Chondrocyte (in vitro differentiated cells): ENCODE measurements at places on chromosomes 12 and 14.

- DNase-seq: no peak
Observed at GRCh38 chr14:96166461-96167223, 38.0 kb upstream of the BDKRB2 start.

GRCh38 chr14:56896922-56897321, 86.6 kb upstream of the OTX2 start:
- DNase-seq: no peak

DNA sequence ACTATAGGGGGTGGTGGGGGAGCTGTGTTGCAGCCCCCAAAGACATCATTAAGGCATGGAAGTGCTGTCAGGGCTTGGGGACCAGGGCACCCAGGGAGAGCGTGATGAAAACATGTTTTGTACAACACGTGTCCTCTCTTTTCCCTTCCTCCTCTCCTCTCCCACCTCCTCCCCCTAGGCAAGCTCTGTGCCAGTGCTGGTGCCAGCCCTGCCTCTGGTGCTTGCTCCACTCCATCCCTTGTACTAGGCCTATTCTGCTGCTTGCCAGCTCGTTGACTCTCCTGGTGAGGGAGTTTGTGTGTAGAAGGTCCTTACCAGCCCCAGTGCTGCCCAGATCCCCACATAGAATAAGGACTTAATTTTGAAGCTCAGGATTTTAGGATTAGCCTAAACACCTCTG, 3.2 kb upstream of the RARG start:
- DNase-seq: no peak

- DNase-seq: no peak
Observed at GRCh38 chr14:35558680-35559079, 24.7 kb downstream of the INSM2 start.

DNA sequence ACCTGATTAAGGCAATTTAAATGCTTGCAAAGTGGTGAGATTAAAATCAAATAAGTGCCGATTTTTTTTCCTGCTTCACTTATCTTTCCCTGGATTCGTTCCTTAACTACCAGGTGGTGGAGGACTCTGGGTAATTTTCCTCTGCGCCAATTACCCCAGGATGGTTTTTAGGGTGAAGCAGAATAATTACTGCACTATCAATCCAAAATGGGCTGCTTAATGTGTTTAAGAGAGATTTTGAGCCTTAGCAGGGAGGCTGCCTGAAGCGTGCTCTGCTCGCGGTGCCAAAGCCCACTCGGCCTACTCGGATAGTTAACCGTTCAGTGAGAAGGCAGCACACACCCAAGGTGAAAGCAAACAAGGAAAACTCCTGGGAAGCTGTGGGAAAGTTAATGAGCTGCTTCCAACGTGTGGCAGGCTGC, 274.9 kb upstream of the LMO3 start:
- DNase-seq: no peak

DNA sequence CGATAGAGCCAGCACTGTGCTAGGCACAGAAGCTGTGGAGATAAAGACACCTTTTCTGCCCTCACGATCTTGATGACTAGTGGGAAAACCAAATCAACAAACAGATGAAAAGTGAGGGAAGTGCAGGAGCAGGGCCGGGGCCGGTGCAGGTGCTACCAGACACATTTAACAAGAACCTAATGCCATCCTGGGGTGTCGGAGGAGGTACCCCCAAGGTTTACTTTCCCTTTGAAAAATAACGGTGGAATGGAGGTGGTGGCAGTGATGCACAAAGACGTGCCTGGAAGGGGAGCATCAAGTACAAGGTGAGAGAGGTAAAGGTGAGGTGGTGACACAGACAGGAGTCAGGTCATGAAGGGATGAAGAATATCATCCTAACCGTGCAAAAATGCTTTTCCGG, 22.1 kb downstream of the SLC6A13 start:
- DNase-seq: no peak

GRCh38 chr14:37501877-37502276, 93.2 kb downstream of the FOXA1 start:
- DNase-seq: no peak

DNA sequence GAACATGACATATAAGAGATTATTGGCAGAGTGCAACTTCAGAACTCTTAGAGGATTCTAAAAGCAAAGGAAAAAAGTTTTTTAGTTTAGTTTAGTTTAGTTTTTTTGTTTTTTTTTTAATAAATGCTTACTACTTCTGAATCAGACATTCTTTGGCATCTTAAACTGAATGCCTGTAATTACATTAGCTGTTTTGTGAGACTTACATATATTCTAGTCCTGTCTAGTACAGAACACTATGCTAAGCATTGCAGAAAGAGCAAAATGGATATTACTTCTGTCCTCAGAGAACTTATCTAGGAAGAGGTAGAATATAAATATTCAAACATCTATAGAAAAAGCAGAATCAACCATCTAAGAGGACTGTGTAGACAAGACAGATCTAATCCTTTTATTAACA, 133.2 kb downstream of the RAD51B start:
- DNase-seq: no peak

DNA sequence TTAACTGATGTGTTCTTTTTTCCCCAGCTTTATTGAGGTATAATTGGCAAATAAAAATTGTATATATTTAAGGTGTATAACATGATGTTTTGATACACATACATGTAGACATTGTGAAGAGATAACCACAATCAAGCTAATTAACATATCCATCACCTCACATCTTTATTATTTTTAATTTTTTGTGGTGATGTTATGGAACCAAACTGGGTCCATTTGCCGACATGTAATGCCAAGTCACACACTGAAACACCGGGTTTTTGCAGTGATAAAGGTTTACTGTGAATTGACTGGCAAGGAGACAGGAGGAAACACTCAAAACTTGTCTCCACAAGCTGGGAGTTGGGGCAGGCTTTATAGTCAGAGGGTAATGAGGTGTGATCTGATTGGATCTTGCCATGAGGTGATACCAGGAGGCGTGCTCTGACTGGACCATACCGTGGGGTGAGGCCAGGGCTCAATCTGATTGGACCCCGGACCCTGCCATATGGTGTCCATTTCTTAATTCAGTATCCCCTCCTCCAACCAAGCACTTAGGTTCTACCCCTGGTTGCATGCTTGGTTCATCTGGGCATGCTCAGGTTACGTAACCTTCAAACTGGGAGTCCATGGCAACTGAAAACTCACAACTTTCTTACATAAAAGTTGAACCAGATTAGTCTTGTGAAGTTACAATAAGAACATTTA, 11.8 kb upstream of the WSCD2 start:
- no peak for DNase-seq

DNA sequence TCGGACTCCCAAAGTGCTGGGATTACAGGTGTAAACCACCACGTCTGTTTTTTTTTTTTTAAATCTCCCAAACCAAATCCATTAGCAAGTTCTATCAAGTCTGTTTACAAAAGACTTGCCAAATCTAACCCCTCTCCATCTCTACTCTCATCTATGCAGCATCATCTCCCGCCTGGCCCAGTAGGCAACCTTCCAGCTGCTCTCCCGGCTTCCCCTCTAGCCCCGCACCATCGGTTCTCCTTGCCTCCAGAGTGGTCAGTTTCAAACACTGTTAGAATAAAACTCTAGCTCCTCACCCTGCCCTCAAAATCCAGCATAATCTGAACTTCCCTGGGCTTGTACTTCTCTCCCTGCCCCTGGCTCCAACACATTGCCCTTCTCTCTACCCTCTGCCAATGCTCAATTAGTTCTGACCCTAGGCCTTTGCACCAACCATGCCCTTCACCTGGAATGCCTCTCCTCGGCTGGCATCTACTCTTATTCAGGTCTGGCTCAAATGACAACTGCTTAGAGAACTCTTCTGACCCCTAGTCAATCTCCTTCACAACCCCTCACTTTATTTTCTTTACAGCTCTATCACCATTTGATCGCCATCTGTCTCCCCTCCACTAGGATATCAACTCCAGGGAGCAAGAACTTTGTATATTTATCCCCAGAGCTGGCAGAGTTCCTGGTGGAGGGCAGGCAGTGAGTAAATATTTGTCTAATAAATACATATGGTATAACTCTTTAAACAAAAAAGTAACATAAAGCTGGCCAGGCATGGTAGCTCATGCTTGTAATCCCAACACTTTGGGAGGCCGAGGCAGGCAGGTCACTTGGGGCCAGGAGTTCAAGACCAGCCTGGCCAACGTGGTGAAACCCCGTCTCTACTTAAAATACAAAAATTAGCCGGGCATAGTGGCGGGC, 4.9 kb downstream of the WSB2 start:
- no peak for DNase-seq

GRCh38 chr14:85516239-85517113, 13.5 kb upstream of the FLRT2 start:
- DNase-seq: no peak

GRCh38 chr12:34397591-34398365, 375.5 kb downstream of the ALG10 start:
- peak; percentile 58 for DNase-seq

- no peak for DNase-seq
Observed at GRCh38 chr14:77228056-77228455, 43.0 kb downstream of the NGB start.

DNA sequence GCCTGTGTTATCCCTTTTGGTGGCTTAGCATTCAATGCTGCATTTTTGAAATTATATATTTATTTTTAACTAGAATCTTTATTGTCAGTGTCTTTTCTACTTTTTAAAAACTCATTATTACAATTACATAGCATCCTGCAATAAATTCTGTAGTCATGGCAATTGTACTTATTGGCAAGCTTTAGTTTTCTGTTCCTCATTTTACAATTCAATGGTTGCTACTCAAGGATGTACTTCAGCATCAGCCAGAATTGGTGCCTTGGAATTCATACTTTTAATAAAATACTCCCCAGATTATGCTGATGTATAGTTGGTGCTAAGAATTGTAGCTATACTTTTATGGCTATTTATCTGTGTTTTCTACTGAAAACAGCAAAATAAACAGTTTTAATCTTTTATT, 1756.8 kb upstream of the SEL1L start:
- no peak for DNase-seq

DNA sequence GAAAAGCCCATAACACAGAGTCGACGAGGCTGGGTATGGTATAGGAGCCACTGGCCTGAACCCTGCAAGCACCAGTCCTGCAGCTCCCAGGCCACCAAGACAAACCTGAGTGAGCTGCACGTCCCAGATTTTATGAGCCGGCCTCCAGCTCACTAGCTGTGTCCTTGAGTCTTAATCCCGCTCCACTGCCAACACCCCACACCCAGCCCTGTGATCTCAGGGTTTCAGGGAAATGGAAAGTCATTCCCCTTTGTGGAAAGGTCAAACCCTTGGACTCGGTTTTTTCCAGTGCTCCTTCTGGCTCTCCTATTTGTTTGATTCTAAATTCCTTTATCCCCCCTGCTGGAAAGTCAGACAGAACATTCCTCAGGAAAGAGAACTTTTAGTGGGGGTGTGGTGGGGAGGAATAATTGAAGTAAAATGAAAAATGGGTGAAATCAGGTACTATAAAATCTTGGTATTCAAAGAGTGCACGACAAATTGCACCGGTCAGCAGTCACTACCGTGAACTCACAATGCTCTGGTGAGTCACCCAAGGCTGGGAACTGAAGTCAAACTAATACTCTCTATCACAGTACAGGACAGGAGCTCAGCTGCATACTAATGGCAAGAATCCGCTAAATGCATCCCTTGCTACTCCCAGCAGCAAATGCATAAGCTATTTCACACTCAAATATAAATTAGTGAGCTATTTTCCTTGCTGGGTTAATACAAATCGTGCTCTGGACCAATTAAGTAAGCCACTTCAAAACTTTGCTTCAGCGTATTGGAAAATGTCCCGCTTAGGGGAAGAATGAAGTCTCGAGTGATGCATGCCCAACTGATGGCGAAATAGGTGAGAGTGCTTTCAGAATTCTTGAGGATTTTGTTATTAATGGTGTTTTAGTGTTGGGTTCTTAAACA, 9.0 kb downstream of the PITPNM2 start:
- no peak for DNase-seq

DNA sequence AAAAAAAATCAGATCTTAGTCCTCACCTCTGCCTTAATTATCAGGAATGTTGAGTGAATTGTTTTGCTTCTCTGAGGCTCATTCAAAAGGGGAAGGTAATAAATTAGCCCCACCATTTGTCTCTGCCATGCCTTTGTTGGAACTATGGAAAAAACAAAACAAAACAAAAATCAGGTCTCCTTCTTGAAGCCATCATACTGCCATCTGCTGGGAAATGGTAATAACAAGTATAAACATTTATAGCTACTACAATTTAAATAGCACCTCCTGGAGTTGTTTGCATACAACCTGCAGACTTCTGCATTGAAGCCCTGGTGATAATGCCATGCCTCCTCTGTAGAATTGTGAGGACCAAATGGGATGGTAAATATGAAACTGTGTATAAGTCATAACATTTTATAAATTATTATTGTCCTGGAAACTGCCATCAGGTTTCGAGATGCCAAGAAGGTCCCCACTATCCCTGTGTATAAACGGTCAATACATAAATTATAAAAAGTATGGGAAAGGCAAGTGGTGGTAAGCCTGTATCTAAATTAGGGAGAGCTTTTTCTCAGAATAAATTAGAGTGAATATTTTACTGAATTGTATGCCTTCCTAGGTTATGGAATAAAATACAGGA, 87.2 kb upstream of the FGD4 start:
- no peak for DNase-seq

DNA sequence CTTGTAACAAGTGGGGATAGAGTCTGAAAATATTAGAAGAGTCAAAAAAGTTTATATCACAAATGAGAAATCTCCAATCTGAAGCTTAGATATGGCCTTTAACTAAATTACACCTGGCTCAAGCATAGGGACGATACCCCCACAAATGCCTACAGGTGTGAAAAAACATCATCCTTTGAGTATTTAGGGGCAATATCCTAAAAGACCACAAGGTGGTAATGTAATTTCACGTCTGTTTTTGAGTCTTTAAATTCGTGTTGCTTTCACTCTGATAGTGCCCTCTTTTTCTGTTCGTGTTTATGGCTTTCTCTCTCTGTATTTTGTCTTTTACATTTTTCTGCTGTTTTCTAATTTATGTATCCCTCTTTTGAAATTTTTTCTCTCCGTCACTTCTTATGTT, 84.3 kb downstream of the ETNK1 start:
- no peak for DNase-seq

DNA sequence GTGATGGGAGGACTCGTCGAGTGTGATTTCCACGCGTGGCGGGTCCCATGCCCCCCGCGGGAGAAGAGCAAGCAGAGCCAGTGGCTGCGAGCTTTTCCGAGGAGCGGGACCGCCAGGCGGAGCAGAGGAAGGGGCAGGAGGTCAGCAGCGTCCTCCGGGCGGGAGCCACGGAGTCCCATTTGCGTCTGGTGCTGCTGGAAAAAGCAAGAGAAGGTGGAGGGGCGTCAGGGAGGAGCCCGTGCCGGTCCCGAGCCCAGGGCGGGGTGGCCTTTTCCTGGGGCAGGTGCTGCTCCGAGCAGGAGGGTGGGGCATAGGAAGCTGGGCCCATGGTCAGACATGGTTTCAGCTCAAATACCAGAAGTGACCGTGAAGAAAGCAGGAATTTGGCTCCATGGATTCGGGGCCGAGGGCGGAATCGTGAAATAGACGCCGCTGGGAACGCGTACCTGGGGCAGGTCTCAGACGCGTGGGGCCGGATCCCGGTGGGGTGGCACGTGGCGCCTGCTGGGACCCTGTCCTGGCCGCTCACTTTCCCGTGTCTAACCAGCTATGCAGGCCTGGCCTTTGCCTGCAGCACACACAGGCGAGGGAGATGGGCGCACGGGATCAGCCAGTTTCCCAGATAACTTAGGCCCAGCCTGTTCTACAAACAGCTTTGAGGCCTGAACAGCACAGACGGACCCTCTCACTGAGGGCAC, 60.0 kb downstream of the GALNT9 start:
- no peak for DNase-seq

- DNase-seq: no peak
Observed at GRCh38 chr14:60102389-60102788, 10.7 kb downstream of the PCNX4 start.
